ENCODE measurements at places on chromosomes 7 and 10. TPM values are rescaled to one million over a fixed set of nuclear protein-coding genes. Genes with fewer than 3 reads are reported as not detected.

PLXNA4 gene
- 0.10 TPM for total RNA-seq

EN2 gene
- total RNA-seq: 1.5 TPM

CYP2E1 gene
- 1.1 TPM for total RNA-seq

FAM25A gene
- total RNA-seq: not detected

KNDC1 gene
- 2.6 TPM for total RNA-seq

OR2F1 gene
- total RNA-seq: not detected

XRCC2 gene
- total RNA-seq: 10.3 TPM

MOGAT3 gene
- total RNA-seq: 0.23 TPM

PDK4 gene
- 1.4 TPM for total RNA-seq

AGFG2 gene
- 42.5 TPM for total RNA-seq

CLCN1 gene
- 0.15 TPM for total RNA-seq

CRTAC1 gene
- 0.23 TPM for total RNA-seq

PDE6C gene
- total RNA-seq: not detected

OR2A5 gene
- total RNA-seq: not detected

PLAC9 gene
- total RNA-seq: not detected

MMP21 gene
- not detected for total RNA-seq

FOXI2 gene
- not detected for total RNA-seq

CALN1 gene
- total RNA-seq: 0.05 TPM

PHYH gene
- 41.3 TPM for total RNA-seq

A1CF gene
- total RNA-seq: 0.03 TPM

PLXDC2 gene
- total RNA-seq: 0.21 TPM

ABCB4 gene
- 0.18 TPM for total RNA-seq

STAMBPL1 gene
- 25.2 TPM for total RNA-seq

VWDE gene
- total RNA-seq: 8.5 TPM

RADIL gene
- 1.3 TPM for total RNA-seq

KLF14 gene
- 0.39 TPM for total RNA-seq

MNX1 gene
- total RNA-seq: 3.6 TPM

TASOR2 gene
- 57.4 TPM for total RNA-seq

CADPS2 gene
- 1.6 TPM for total RNA-seq

PAPOLB gene
- not detected for total RNA-seq

SPDYE9 gene
- not detected for total RNA-seq

PIP gene
- not detected for total RNA-seq

PON3 gene
- 1.2 TPM for total RNA-seq

CRHR2 gene
- not detected for total RNA-seq

DYNC1I1 gene
- total RNA-seq: 0.13 TPM

NUTM2B gene
- total RNA-seq: 0.31 TPM

UFSP1 gene
- total RNA-seq: 3.3 TPM

CALHM3 gene
- total RNA-seq: not detected

CTAGE4 gene
- 5.9 TPM for total RNA-seq

VDAC2 gene
- 340 TPM for total RNA-seq

ZNF804B gene
- not detected for total RNA-seq

TMEM225B gene
- total RNA-seq: 0.31 TPM

PTF1A gene
- total RNA-seq: not detected

NACAD gene
- total RNA-seq: 5.3 TPM

MLXIPL gene
- 7.2 TPM for total RNA-seq

WNT8B gene
- not detected for total RNA-seq

SYPL1 gene
- 98.3 TPM for total RNA-seq

HERC4 gene
- total RNA-seq: 119 TPM

ELFN1 gene
- total RNA-seq: 39.0 TPM

NPSR1 gene
- not detected for total RNA-seq

CCDC172 gene
- total RNA-seq: not detected

C10orf62 gene
- total RNA-seq: not detected

PPP1R9A gene
- total RNA-seq: 5.0 TPM

TMEM213 gene
- not detected for total RNA-seq

PTPRZ1 gene
- 0.05 TPM for total RNA-seq

All from Panc1 (cell line).